ENCODE measurements at places on chromosomes 13 and 19.

DNA sequence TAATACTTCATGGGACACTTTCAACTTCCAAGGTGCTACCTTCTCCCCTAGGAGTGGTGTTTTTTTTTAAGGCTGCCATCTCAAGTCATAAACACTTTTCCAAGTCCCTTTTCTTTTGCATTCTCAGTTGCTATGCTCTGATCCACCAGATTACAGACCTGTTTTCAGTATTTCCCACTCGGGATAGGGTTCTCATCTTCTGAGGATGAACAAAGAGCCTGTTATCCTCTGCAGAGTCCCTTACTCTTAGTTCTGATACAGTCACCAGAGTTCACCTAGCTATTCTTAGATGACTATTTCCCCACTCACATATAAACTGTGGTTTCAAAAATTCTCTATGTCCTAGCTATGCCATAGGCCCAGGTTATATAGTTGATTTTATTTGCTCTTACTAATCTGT is 15.9 kb downstream of the ZDHHC20 start:
- DNase-seq = no peak

- no peak for DNase-seq
Observed at GRCh38 chr19:49795615-49796014, 17.5 kb downstream of the FUZ start.

- peak; percentile 100 for DNase-seq
Observed at GRCh38 chr19:2151339-2152229, at the start of gene AP3D1. TSS of gene AP3D1 (minus strand) at chr19:2151566. CDS start at chr19:2151334, 232 bp downstream.

GRCh38 chr19:1492474-1493006 is 1.6 kb downstream of the REEP6 start:
- DNase-seq = no peak

GRCh38 chr19:11291991-11292390 is 4.0 kb upstream of the TSPAN16 start:
- no peak for DNase-seq

GRCh38 chr13:66994097-66994496 is 236.0 kb downstream of the PCDH9 start:
- peak; percentile 89 for DNase-seq

GRCh38 chr13:47166336-47166735 is 269.5 kb upstream of the HTR2A start:
- no peak for DNase-seq

- DNase-seq = no peak
Observed at GRCh38 chr13:76438050-76438449, 448.2 kb downstream of the KCTD12 start.

GRCh38 chr19:29887442-29887855 is 54.6 kb upstream of the URI1 start:
- DNase-seq = no peak

GRCh38 chr13:53131361-53131760 is 102.7 kb downstream of the OLFM4 start:
- DNase-seq = no peak

DNA sequence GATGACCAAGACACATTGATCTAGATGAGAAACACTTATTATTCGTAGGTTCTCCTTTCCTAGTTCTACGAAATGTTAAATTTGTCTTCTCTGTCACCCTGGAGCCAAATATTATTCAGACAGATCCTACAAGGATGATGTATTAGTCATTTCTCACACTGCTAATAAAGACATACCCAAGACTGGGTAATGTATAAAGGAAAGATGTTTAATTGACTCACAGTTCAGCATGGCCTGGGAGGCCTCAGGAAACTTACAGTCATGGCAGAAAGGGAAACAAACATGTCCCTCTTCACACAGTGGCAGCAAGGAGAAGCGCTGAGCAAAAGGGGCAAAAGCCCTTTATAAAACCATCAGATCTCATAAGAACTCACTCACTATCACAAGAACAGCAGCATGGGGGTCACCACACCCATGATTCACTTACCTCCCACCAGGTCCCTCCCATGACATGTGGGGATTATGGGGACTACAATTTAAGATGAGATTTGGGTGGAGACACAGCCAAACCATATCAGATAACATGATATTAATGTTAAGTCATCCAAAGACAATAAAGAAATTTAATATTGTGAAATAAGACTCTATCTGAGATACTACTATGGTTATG is 1248.8 kb upstream of the SLC10A2 start:
- DNase-seq = no peak

GRCh38 chr19:35716801-35717664 is 770 bp upstream of the KMT2B start:
- DNase-seq = peak; percentile 96

DNA sequence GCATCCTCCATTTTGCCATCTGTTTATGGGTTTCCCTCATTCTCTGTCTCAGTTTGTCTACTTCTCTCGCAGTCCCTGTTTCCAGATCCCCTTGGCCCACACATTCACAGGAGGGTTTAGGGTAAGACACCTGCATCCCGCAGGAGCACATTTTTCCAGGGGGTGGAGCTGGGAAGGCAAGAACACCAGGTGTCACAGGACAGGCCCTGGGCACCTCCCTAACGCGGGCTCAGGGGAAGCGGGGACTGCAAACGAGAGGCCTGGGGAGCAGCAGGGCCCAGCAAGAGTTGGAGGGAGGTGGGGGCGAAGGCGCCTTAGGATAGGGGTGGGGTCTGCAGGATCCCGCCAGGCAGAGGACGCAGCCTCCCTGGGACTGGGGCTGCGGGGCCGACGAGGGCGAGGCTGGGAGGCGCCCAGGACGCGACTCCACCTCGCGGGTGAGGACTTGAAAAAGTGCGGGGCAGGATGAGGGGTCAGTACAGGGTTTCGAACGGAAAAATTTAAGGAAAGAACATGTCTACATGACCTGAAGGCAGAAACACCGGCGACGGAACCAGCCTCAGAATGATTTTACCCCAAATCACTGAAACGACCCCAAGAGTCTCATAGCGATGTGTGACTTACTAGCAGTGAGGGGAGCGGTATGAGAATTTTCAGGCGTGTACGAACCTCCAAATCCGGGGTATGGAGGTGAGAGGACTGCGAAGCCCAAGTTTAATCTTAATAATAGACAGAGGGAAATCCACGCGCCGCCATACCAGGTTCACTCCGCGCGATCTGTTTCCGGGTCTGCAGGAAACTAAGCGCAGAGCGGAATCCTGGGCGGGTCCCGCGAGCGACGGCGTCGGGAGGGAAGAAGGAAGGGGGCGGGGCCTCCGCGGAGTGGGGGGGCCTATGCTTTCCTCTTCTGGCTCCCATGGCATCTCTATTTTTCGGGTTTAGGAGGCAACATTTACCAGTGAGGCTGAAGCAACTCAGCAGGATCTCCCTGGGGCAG is 7.1 kb upstream of the ERVV-2 start:
- peak; percentile 55 for DNase-seq

GRCh38 chr19:5695649-5696195 is 5.6 kb downstream of the RPL36 start:
- no peak for DNase-seq

DNA sequence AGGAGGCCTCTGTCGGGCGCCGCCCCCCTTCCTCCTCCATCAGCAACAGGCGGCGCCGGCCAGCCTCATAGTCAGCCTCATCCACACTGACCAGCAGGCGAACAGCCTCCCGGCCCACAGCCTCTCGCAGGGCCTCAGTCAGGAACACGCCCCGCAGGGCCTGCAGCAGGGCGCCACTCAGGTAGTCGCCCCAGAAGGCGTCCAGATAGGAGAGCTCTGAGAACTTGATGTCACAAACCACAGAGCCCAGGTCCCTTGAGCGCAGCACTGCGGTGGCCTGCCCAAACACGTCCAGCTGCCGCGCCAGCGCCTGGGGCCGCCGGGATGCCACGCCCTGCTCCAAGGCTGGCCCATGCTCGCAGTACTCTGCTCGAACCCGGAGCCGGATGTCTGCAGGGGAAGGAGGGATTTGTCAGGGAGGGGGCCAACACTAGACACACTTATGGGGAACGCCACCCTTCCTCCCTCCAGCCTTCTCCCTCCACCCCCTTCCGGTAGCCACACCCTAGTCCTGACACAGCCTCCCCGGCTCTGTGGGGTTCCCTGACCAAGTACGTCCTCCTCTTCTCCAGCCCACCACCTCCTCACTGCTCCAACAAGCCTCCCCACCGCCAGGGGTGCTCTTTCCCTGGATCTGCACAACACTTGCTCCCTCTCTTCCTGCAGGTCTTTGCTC is 17.9 kb downstream of the DEDD2 start:
- DNase-seq = no peak

GRCh38 chr19:2453431-2454025 is 3.2 kb downstream of the LMNB2 start:
- no peak for DNase-seq

- no peak for DNase-seq
Observed at GRCh38 chr13:46682707-46683106, 114.3 kb downstream of the ESD start.

DNA sequence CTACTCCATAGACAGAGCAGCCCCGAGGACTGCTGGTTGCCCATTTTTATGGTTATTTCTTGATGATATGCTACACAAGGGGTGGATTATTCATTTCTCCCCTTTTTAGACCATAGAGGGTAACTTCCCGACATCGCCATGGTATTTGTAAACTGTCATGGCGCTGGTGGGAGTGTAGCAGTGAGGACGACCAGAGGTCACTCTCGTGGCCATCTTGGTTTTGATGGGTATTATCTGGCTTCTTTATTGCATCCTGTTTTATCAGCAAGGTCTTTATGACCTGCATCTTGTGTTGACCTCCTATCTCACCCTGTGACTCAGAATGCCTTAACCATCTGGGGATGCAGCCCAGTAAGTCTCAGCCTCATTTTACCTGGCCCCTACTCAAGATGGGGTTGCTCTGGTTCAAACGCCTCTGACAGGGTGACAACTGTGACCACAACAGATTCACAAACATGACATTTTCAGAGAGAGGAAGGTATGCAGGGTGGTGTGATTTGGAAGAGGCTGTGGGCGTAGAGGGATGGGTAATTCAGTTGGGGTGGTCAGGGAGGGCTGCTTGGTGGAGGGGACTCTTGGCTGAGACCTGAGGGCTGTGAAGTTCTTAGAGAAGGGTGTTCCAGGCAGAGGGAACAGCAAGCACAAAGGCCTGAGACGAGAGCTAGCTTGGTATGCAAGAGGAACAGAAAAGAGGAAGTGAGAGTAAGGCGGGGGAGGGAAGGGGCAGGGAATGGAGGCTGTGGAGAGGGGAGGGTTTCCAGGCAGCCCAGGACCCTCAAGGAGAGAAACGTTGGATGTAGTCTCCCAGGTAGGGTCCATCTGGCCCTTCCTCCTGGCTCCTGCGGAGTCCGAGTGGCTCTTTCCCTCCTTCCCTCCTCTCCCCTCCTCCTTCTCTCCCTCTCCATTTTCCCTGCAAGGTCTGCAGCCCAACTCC is 23.5 kb downstream of the FAM187B start:
- no peak for DNase-seq

DNA sequence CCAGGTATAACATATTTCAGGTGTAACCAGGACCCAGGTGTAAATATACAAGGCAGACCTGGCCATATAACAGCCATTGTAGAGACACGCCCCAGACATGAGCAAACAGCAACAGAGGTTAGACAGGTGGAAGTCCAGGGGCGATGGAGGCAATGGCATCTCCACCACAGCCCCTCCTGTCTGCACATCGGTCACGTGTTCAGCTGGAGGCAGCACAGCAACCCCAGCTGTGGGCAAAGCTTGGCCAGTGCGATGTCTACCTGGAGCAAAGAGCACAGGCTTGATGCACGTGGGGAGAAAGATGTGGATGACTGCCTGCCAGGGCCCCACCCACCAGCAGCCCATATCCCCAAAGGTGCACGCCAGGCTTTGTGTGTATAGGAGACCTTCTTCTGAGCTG is 4.4 kb downstream of the CYP4F2 start:
- DNase-seq = no peak

DNA sequence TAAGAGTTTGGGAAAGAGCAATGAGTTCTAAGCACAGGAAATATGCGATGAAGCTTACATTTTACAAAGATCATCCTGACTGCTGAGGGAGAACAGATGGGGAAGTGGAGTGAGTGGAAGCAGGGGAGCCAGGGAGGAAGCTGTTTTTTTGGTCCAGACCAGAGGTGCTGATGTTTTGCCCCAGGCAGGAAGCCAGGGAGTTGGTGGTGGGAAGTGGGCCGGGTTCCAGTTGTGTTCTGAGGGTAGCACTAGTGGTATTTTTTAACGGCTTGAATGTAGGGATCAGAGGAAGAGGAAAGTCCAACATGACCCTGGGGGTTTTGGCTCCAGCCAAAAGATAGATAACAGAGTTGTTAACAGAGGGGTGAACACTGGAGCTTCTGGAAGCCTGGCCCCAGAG is 20.7 kb upstream of the OLFM4 start:
- no peak for DNase-seq

DNA sequence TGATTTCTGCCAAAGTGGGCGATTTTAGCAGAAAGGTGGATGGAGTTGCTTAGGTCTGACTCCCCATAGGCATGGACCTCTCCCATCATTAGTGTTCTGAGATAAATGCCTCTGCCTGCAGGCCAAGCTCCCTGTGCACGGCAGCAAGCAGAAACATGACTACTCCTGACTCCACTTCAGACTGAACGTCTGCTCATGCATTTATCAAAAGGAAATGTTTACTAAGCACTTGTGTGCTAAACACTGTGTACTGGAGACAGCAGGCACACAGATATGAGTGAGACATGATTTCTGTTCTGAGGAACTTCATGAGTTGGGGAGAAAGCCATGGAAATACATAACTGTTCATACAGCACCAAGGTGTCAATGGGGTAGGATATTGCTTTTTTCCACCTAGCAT is 149.6 kb downstream of the MIPEP start:
- DNase-seq = no peak

- no peak for DNase-seq
Observed at GRCh38 chr19:19459707-19460251, 54.3 kb downstream of the GATAD2A start.

DNA sequence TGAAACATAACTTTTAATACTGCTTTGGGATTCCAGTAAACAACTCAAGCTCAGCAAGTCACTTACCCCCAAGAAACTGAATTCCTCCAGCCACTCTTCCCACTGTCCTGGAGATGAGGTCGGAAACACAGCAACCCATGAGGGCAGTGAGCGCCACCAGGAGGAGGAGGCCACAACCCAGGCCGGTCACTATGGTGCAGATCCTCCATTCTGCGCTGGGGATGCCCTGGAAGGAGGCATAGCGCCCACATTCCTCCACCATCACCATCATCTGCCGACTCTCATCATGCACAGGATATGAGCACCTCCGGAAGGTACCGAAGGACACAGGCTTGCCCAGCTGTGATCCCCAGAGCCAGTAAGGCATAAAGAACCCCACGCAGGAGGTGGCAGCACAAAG is 2.2 kb downstream of the LHFPL6 start:
- peak; percentile 53 for DNase-seq

DNA sequence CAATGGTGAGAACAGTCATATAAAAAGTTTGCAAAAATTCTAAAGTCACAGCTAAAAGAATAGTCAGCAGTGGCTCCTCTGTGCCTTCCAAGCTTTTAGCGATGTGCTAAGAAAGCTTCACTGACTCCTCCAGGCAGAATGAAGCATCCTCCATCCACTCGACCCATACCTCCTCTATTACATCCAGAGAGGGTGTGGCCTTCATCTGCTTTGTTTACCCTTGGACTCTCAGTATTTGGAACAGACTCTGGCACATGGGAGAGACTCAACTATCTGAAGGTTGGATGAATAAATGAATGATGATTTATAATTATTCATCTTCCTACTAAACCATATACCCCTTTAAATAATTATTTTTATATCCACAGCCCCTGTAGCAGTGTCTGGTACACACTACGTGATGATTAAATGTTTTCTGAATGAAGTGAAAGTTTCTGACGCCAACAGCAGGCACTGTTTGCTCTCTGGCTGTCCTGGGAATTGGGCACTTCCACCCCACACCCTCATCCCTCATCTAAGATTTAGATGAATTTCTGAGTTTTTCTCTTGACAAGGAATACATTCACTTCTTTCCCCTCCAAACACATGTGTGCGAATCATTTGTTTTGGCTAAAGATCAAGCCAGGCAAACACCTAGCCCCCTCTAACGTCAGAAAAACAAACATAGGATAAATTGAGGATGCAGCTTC is 93.9 kb downstream of the NUFIP1 start:
- DNase-seq = no peak
